PC-3 (cell line): ENCODE measurements at places on chromosomes 2 and 18. TPM values are rescaled to one million over a fixed set of nuclear protein-coding genes. Genes with fewer than 3 reads are reported as not detected.
A peak's percentile ranks its signal among the peaks of the same experiment; 100 is the strongest.

C2orf66 gene
- total RNA-seq = 0.51 TPM in 1 of 2 replicates, not detected in the other

DNA sequence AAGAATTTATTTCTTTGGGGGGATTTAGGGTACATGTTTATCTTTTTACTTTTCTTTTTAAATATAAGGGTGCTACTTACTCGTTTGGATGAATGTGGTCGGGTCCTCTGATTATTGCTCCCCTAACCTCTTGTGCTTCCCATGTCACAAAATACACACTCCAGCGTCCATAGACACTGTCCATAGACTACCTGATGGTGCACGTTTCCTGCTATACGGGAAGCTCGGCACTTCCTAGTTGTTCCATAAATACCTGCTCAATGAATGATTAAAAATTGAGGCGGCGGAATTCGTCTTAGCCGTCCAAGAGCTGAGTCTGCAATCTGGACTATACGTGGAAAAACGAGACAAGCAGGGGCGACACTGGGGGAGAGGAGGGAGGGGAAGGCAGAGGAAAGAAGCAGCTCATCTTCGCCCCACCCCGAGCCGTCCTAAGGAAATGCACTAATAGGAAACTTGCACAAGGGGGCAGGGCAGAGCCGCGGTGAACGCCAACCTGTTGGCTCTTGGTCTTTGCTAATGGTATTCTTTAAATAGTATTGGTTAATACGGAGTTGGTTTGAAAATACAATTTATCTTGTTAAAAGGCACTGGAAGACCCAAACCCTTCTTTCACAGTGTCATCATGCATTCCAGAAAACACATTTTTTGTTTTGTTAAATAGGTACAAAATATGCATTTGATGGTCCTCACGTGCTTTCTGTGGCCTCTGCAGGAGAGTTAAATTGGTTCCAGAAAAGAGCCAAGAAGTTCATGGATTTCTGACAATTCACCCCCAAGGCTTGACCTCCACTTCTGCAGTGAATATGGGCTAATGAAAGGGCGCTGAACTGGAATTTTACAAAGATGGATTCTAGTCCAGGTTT is 73.0 kb upstream of the KCTD1 start:
- H3K36me3 ChIP-seq = no peaks in the 10 kb centered on the region; the same call in 1 of the 2 replicates
- no peak overlapping the region for H3K27ac ChIP-seq
- peak overlapping the region; percentile 67 for H3K4me3 ChIP-seq

DNA sequence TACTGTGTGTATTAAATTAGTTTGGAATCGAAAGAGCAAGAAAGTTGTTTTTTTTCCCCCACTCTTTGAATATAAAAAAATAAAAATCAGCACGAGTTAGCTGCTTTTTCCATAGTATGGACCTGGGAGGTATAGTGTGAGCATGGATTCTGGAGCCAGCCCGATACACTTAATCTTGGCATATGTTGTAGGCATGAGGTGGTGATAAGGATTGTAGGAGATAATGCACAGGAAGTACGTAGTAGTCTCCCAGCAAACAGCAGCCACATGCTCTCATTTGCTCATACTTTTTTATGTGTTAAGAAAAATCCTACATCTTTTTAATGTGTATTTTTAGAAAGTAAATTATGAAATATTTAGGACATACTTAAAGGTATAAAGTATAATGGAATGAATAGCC is 2.1 kb upstream of the DNAJC27 start:
- H3K36me3 ChIP-seq = no peaks in the 10 kb centered on the region
- H3K4me1 ChIP-seq = peaks cover 14% of the 10 kb centered on the region
- no peak for DNase-seq

EPHA4 gene
- 3.3 and 3.6 TPM in 2 replicates for total RNA-seq

GRCh38 chr2:145811276-145812164 is 1291.6 kb upstream of the ZEB2 start:
- H3K27ac ChIP-seq = no peak overlapping the region
- H3K4me3 ChIP-seq = no peak overlapping the region
- H3K36me3 ChIP-seq = no peaks in the 10 kb centered on the region
- DNase-seq = no peak

- H3K27ac ChIP-seq = no peak overlapping the region
- H3K4me1 ChIP-seq = 0 out of 2 replicates have a peak, but pooled peaks cover 6% of the 10 kb centered on the region
- no peak for DNase-seq
- H3K36me3 ChIP-seq = no peaks in the 10 kb centered on the region
- H3K4me3 ChIP-seq = no peak overlapping the region
Measured at GRCh38 chr18:67144329-67144728, 372.2 kb downstream of the DSEL start.

- H3K36me3 ChIP-seq = no peaks in the 10 kb centered on the region
- no peak overlapping the region for H3K27ac ChIP-seq
- no peak overlapping the region for H3K4me3 ChIP-seq
- H3K4me1 ChIP-seq = no peaks in the 10 kb centered on the region
- no peak for DNase-seq
- H3K27me3 ChIP-seq = no peaks in the 10 kb centered on the region
Measured at GRCh38 chr18:55283309-55283708, 304.7 kb downstream of the TCF4 start.

CRACDL gene
- 0.40 TPM in 1 of 2 replicates, not detected in the other for total RNA-seq

- H3K27ac ChIP-seq = no peak overlapping the region
- H3K27me3 ChIP-seq = peaks cover 80% of the 10 kb centered on the region
- H3K4me1 ChIP-seq = 0 out of 2 replicates have a peak, but pooled peaks cover 4% of the 10 kb centered on the region
- H3K4me3 ChIP-seq = no peak overlapping the region
- no peak for DNase-seq
Measured at GRCh38 chr2:86332654-86333053, 4.8 kb downstream of the REEP1 start.

DNA sequence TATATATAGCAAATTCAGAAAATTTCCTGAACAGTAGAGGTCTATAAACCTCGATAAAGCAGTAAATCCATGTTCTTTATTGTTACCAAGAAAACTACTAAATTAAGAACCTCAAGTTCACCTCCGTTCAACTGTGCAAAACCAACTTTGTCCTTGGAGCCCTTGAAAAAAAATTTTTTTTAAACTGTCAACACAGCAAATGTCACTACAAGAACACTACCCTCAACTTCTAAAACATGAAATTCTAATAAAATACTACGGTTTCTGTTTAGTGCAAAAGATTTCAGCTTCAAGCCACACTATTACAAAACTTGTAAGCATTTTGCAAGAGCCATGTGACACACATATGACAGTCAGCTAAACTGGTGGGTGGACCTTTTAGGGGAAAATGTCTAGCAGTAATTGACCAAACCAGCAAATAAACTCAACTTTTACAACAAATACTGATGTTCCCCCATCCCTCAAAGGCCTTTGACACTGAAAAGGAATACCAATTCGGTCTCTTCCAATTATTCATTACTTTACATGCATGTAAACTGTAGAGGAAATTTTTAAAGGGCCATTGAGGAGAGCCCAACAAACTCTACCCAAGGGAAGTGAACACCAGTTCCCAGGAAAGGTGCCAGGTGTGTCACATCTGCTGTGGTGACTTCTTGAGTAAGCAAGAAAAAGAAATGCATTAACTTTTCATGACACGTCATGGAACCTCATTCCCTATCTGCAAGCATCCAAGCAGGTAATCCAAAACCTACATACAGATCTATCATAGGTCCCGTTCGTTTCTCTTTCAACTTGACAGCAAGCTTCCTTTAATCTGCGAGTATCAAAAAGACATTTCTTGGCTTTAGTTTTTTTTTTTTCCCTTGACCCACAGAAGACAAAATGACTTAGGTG is 1.4 kb downstream of the RAB1A start:
- H3K36me3 ChIP-seq = no peaks in the 10 kb centered on the region
- no peaks in the 10 kb centered on the region for H3K27me3 ChIP-seq

- DNase-seq = no peak
- H3K36me3 ChIP-seq = no peaks in the 10 kb centered on the region
- no peak overlapping the region for H3K27ac ChIP-seq
- no peaks in the 10 kb centered on the region for H3K27me3 ChIP-seq
- peaks cover 3% of the 10 kb centered on the region for H3K4me1 ChIP-seq
- H3K4me3 ChIP-seq = no peak overlapping the region
Measured at GRCh38 chr2:226644399-226644865, 155.2 kb downstream of the IRS1 start.

DNA sequence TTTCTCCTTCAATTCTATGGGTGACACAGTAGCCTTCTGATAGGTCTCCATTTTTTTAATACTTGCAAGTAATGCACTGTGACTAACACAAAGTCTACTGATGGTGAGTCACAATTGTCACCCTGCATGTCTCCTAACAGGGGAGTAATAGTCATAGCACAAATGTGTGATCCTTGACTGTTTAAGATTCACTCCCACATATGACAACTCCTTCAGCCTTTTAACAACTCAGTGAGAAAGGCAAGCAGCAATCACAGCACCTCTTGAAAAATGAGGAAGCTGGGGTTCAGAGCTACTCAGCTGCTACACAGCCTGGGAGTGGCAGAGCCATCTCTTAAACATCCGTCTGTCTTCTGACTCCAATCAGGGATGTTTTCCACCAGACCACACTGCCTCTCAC is 63.8 kb downstream of the EHD3 start:
- H3K4me3 ChIP-seq = no peak overlapping the region
- H3K36me3 ChIP-seq = no peaks in the 10 kb centered on the region
- H3K27me3 ChIP-seq = no peaks in the 10 kb centered on the region
- H3K4me1 ChIP-seq = no peaks in the 10 kb centered on the region

GAL3ST2 gene
- total RNA-seq = not detected in 2 replicates

DNA sequence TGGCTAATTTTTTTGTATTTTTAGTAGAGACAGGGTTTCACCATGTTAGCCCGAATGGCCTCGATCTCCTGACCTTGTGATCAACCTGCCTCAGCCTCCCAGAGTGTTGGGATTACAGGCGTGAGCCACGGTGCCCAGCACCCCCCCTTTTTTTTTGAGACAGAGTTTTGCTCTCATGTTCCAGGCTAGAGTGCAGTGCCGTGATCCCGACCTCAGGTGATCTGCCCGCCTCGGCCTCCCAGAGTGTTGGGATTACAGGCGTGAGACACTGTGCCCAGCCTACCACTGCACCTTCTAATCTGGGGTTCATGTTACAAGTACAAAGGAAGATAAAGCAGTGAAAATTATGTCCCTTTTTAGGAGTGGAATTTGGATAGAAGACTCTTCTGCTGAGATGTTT is 41.5 kb upstream of the CABLES1 start:
- no peaks in the 10 kb centered on the region for H3K27me3 ChIP-seq
- H3K27ac ChIP-seq = no peak overlapping the region
- no peak overlapping the region for H3K4me3 ChIP-seq
- H3K36me3 ChIP-seq = no peaks in the 10 kb centered on the region
- peaks cover 14% of the 10 kb centered on the region for H3K4me1 ChIP-seq
- no peak for DNase-seq

PRLH gene
- not detected in 2 replicates for total RNA-seq
